ENCODE measurements at places on chromosomes 2 and 18.

DNA sequence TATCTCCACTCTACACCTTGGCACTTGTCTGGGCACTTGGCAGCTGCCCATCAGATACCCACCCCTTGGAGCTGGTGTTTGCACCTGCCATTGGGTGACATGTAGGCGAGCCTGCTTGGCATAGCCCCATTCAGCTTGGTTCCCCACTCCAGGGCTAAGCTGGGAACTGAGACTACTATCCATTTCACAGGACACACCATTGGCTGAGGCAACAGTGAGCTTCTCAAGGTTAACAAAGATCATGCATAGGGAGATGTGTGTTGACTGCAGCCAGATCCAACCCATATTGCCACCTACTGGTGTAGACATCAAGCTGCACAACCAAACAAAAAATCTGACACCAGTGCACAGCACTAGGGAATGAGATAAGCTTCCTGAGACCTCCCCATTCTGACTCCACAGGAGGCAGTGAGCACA is 1389.8 kb upstream of the TMEFF2 start:
- DNase-seq = peak; percentile 31

DNA sequence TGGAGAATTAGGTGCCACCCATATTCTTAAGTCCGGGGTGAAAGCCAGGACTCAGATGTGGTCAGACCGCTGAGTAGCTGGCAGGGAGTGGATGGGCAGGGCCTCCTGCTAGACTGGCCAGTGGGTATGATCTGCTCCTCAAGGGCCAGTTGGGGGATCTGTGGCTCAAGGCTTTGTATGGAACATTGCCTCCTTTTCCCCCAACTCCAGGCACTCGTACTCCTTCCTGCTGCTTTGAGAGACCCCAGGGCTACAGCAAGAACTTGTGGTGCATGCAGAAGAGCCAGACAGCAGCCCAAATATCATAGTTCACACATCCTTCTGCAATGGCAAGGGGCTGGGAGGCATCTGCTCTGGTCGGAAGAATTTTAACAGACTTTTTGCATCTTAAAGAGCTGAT is 61.7 kb downstream of the PDCL3 start:
- DNase-seq = no peak

DNA sequence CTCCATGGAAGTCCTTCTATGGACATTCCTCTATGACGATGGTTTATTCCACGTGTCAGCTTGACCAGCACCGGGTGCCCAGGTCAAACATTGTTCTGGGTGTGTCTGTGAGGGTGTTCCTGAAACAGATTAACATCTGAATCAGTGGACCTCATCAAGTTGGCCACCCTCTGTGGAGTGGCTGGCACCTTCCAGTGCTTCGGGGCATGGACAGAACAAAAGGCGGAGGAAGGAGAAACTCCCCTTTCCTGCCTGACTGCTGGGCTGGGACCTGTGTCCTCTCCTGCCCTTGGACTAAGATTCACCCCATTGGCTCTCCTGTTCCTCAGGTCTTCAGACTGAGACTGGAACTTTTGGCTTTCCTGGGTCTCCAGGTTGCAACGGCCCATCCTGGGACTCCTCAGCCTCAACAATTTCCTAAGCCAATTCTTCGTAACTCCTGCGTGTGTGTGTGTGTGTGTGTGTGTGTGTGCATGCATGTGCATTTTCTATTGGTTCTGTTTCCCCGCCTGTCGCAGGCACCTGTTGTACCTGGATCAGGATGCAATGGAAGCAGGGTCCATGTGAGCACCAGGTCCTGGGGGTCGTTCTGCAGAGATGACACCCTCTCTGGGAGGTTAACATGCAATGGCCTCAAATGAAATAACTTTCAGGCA is 357.2 kb upstream of the SALL3 start:
- no peak for DNase-seq

GRCh38 chr2:241105641-241106040 is 3.6 kb upstream of the MTERF4 start:
- DNase-seq = no peak

DNA sequence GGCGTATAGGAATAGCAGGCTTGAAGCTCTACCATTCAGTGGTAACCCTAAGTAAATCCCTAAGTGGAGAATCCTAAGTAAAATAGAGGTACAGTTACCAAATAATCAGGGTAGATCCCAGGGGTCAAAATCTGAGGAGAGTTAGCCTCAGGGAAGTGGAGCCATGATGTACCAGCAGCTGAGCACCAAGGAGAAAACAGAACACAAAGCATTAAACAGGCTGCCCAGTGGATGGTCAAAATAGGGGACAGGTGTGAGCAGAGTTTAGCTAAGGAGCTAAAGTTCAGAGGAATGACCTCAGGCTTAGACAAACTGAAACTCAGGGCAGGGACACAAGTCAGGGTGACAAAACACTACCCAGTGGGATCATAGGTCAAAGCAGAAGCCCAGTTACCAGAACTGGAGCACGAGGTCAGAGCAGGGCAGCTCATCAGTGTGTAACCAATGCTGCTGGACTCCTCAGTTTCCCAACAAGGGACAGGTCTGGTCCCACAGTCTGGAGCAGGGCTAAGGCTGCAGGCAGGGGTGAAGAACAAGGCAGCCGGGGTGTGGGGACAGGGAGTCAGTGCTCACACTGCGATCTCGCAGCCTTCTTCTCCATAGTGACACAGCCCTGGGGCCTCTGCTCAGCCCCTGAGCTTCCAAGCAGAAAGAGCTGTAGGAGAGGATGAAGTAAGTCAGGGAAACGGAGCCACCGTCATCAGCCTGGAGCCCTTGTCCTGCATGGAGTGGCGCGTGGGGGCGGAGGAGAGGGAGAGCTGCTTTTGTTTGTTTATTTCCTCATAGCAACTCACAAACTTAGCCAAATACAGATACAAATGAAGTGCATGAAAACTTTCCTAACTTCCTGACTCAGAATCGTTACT is 264.0 kb downstream of the MREG start:
- peak; percentile 91 for DNase-seq

DNA sequence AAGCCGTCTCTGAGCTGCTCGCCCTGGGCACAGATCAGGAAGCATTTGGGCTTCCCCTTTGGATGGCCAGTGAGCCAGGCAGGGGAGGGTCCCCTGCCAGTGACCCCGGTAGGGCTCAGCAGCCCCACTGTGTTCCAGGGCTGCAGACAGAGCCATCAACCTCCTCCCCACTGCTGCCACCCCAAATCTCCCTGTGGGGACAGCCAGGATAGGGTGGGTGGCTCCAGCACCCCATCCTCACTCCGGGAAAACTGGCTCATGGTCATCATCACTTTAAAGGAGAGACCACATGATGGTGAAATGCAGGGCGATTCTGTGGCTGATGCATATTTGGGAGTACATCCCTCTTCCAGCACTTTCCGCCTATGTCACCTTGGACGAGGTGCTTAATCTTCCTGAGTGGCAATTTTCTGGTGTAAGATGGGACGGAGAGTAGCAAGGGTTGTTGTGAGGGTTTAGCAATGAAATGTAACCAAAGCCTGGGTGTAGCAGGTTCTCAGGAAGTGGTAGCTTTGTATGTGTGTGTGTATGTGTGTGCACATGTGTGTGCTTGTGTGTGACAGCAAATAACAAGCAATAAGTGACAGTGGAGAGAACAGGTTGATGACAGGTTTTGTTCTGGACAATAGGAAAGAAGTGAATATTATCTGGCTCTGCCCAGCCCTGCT is 61.8 kb downstream of the ACAA2 start:
- no peak for DNase-seq

- DNase-seq = peak; percentile 94
These were observed 202.6 kb downstream of the TGIF1 start for GRCh38 chr18:3652380-3653262.

DNA sequence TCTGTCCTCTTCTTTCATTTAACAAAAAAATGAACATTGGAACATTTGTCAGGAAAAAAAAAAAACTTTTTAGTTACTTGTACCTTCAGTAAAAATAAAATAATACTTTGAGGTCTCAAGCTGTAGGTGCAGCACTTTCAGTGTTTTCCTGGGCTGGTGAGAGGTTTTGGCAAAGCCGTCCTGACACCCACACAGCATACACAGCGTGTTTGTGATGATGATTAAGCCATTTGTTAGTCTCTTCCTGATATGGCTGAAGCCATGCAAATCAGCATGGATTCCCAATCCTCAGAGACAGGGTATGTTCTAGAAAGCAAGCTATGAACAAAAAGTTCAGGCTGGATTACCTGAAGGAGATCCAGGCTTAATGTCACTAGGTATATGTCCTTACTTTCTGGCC is 236.8 kb downstream of the ZNF516 start:
- no peak for DNase-seq

DNA sequence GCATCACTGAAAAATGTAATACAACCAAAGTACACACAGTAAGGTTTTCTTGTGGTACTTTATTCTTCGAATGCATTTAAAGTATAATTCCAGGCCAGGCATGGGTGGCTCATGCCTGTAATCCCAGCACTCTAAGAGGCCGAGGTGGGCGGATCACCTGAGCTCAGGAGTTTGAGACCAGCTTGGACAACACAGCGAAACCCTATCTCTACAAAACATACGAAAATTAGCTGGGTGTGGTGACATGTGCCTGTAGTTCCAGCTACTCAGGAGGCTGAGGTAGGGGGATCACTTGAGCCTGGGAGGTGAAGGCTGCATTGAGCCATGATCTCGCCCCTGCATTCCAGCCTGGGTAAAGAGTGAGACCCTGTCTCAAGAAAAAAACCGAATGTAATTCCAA is 3.9 kb upstream of the TTC39C start:
- no peak for DNase-seq

GRCh38 chr2:98468621-98469236 is 24.1 kb downstream of the INPP4A start:
- DNase-seq = peak; percentile 61

- no peak for DNase-seq
These were observed 174.6 kb downstream of the PLCL1 start for GRCh38 chr2:197978971-197979370.

DNA sequence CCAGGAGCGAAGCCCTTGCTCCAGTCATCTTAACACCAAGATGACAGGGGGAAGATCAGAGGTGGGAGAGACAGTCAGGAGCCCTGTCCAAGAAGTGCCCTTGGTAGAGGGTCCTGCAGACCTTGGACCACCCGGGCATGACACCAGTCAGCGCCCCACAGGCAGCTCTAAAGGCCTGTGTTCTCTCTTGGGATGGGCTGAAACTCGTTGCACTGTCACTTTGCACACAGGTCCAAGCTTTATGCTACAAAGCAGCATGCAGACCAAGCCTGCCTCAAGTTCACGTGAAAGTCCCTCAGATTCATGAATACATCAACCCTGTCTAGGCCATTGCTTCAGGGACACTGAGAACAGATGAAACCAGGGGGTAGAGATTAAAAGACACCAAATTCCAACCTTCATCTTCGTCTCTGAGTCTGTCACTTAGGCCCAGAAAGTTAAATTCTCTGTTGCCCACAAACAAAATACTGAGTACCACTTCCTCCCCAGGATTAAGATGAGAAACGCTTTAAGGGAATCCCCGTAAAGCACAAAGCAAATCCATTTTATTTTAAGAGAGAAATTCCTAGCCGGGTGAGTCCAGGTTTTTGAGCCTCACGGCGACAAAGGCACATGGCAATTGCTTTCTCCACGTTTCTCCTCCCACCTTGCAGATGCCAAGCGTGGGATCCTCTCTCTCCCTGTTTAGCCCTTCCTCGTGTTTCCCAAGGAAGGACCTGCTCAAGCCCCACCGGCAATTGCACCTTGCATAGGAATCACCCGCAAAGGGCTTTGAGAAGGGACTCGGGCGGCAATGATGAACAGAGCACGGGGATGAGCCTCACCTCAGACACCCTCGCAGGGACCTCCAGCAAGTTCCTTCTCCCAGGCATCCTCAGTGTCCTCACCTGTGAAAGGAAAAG is 75.0 kb upstream of the ID2 start:
- no peak for DNase-seq

DNA sequence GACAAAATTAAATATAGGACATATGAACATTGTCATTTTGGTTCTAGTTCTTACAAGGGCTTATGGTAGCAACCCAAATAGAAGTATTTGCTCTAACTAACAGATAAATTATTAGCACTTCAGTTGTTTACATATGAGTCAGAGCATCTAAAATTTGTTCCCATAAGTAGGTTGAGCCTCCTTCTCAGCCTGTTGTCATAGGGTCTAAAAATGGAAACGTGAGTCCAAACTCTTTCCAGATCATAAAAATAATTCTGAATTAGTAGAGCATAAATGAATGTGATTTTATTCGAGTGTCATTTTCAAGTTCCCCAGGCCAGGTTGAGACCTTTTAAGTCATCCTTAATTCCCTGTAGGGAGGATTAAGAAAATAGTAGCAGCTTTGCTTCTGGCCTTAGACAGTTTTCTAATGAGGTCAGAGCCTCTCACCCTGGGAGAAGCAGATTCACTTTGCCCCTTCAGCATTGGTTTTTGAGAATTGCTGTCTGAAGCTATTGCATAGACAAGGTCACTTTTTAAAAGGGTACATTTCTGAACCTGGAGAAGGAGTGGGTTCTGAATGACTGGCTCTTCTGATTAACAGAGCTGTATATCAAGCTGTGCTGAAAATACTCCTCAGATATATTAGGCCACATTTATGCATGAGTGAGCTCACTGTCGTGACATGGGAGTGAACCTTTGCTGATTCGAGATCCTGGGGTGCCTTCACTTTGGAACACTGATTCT is 164.3 kb downstream of the NEDD4L start:
- DNase-seq = no peak

GRCh38 chr2:239195318-239195871 is 205.4 kb downstream of the HDAC4 start:
- no peak for DNase-seq

- no peak for DNase-seq
These were observed 402.5 kb downstream of the STK39 start for GRCh38 chr2:167844714-167845530.

- no peak for DNase-seq
These were observed 73.3 kb downstream of the SH3BP4 start for GRCh38 chr2:235024931-235025773.

- DNase-seq = no peak
These were observed 151.1 kb downstream of the SH3BP4 start for GRCh38 chr2:235102896-235103295.

DNA sequence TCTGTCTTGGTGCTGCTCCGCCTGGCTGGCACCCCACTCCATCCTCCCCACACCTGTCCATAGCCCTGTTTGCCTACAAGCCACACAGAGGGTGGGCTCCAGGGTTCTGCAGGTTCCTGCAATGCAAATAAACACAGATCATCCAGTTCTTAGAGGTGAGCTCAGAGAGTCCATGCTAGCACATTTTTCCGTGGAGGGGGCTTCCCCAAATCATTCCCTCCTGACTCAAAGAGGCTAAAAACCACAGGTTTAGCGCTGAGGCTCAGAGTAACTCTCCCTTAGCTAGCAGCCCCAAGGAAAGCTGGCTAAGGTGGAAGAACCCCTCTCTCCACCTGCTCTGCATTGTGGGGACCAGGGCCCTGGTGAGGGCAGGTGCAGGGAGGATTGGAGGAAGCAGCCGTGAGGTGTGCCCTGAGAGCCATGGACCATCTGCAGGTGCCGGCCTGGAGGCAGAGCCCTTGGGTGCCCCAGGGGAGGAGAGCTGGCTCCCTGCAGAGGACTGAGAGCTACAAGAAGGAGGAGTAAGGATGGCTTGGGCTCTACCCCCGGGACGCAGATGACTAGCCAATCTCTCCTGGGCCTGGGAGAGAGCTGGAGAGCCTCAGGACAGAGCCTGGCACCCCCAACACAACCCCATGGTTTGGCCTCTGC is 23.8 kb upstream of the TEX44 start:
- DNase-seq = no peak

- peak; percentile 45 for DNase-seq
These were observed 71.4 kb upstream of the GLS start for GRCh38 chr2:190809139-190809764.

GRCh38 chr2:9992427-9993187 is 41.1 kb downstream of the GRHL1 start:
- DNase-seq = no peak
